ENCODE measurements at places on chromosomes 2 and 18. TPM values are rescaled to one million over a fixed set of nuclear protein-coding genes. Genes with fewer than 3 reads are reported as not detected.

AQP4 gene
- total RNA-seq, result not detected

CRYBA2 gene
- not detected for total RNA-seq

EGR4 gene
- not detected for total RNA-seq

SLC23A3 gene
- 0.81 TPM for total RNA-seq

SH2D6 gene
- total RNA-seq, result 0.16 TPM

TUBA3E gene
- total RNA-seq, result not detected

UGT1A9 gene
- total RNA-seq, result not detected

ALK gene
- total RNA-seq, result not detected

GKN1 gene
- not detected for total RNA-seq

DIPK1C gene
- not detected for total RNA-seq

SAG gene
- not detected for total RNA-seq

CNOT11 gene
- 13.3 TPM for total RNA-seq

PAIP2B gene
- total RNA-seq, result 0.65 TPM

ICA1L gene
- 1.9 TPM for total RNA-seq

YWHAQ gene
- 351 TPM for total RNA-seq

HOXD13 gene
- total RNA-seq, result not detected

GATA6 gene
- total RNA-seq, result 0.44 TPM

ELMOD3 gene
- 16.4 TPM for total RNA-seq

FBXO15 gene
- total RNA-seq, result 0.06 TPM

ERBB4 gene
- total RNA-seq, result under 0.01 TPM
